Substantia nigra (tissue), 51 donors: ENCODE measurements at places on chromosomes 3 and 15.

GRCh38 chr3:193470710-193471109 is 84.0 kb downstream of the ATP13A4 start:
- DNase-seq, result no peak

DNA sequence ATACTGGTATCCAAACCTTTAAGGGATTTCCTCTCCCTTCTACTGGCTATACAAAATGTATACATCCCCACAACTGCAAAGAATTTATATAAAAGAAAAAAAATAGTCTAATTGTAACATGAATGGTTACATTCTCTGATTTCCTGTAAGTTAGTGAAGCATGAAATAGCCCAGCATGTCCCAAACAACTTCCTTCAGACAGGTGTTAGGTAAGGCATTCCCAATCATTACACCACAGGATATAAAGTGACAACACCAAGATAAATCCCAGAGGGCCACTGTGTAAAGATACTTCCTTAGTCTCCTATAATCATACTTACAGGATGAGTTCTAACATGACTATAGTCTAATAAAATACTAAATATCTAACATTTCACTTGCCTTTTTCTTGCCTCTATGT is 7.6 kb downstream of the CMTM6 start:
- DNase-seq, result no peak

DNA sequence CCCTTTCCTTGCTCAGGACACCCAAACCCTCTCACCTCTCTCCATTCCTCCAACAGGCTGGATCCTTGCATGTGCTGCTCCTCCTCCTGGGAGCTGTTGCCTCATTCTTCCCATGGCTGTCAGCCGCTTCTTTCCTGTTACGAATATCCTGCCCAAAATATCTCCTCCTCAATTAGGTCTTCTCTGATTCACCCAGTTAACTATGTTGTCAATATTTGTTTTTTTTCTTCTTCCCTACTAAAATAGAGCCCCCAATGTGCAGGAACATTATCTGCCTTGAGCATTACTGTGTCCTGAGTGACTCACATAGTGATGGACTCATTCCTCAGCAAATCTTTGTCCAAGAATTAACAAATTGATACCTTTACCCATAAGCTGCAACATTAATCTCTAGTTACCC is 357.2 kb downstream of the CLSTN2 start:
- no peak for DNase-seq

DNA sequence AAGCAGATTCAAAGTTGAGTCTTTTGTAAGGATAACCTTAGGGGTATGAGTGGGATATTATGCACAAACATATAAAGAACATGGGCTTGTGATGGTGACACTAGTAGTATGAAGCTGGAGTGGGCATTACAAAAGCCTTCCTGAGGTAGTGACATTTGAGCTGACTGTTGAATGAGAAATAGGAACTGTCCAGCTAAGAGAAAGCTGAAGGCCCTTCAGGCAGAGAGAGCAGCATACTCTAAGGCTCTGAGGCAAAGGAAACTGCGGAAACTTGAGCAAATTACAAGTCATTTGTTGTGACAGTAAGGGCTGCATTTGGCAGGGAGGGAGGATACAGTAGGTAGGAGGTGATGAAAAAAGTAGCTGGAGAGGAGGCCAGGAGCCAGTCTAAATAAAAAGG is 190.7 kb upstream of the CD96 start:
- no peak for DNase-seq

- no peak for DNase-seq
Measured at GRCh38 chr3:64975147-64975546, 287.3 kb upstream of the ADAMTS9 start.
